ENCODE measurements at places on chromosomes 13 and 19. TPM values are rescaled to one million over a fixed set of nuclear protein-coding genes. Genes with fewer than 3 reads are reported as not detected.

GRCh38 chr13:44300895-44301638, 72.6 kb upstream of the SERP2 start:
- H3K4me3 ChIP-seq, result no peak overlapping the region
- peaks cover 9% of the 10 kb centered on the region for H3K4me1 ChIP-seq
- H3K27ac ChIP-seq, result peak overlapping the region; percentile 72
- H3K27me3 ChIP-seq, result no peaks in the 10 kb centered on the region

DNA sequence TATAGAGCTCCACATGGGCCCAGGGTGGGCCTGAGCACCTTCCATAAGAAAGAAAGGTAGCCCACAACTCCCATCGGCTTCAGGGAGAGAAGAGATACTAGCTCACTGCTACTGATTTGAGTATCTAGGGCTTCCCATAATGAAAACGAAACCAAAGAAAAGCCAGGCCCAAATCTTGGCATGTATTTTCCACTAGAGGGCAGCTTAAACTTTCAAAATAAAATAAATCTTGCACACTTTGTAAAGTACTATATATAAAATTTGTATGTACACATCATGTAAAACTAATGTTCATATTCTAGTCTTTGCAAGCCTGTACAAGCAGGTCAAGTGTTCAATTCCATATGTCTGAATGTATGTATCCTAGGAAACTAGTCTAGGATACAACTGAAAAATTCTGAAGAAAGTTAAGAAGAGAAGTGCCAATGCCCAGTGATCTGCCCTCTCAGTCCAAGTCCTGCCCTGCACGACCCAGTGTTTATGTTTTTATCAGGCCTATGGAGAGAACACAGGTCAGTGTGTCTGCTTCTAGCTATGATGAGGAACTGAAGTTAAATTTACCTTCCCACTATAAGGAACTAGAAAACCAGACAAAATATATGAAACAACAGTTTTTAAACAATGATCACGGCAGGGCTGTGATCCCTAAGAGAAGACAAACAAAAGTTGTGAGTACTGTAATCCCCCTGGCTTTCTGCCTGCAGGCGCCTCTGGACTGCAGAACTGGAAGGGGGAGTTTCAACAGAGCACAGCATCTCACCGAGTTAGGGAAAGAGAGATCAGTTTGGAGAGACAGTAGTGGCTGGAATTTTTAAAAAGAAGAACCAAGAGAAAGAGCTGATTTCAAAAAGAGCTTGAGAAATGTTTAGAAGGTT, 475.7 kb downstream of the UQCRFS1 start:
- H3K27me3 ChIP-seq, result no peaks in the 10 kb centered on the region
- no peaks in the 10 kb centered on the region for H3K36me3 ChIP-seq
- no peak overlapping the region for H3K4me3 ChIP-seq
- no peaks in the 10 kb centered on the region for H3K4me1 ChIP-seq

DNA sequence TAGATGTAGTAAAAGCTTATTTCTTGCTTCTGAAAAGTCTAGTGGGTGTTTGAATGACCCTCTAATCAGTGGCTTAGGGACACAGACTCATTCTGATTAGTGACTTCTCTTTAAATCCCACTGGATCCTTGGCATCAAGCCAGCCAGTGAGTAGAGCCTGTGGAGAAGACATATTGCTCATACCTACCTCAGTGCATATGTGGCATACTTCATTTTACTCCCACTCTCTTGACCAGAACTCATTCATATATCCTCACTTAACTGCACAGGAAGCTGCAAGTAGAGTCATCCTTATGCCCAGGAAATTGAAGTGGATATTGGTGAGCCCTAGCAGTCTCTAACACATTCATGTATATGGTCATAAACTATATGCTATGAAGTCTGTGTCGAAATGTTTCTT, 148.3 kb downstream of the PDS5B start:
- H3K4me3 ChIP-seq, result no peak overlapping the region
- no peak for DNase-seq
- no peak overlapping the region for H3K27ac ChIP-seq
- H3K36me3 ChIP-seq, result peaks cover 31% of the 10 kb centered on the region
- H3K27me3 ChIP-seq, result no peaks in the 10 kb centered on the region
- no peaks in the 10 kb centered on the region for H3K4me1 ChIP-seq

Gene C19orf85
- not detected for polyA plus RNA-seq

Gene DACH1
- 0.26 TPM for polyA plus RNA-seq

GRCh38 chr13:36098080-36098479, 33.1 kb downstream of the DCLK1 start:
- H3K4me3 ChIP-seq, result no peak overlapping the region
- no peaks in the 10 kb centered on the region for H3K36me3 ChIP-seq
- no peak for DNase-seq

Gene DCLK1
- polyA plus RNA-seq, result not detected

- no peak for DNase-seq
- H3K4me3 ChIP-seq, result no peak overlapping the region
- no peaks in the 10 kb centered on the region for H3K27me3 ChIP-seq
- no peaks in the 10 kb centered on the region for H3K36me3 ChIP-seq
These were observed 97.1 kb downstream of the CYSLTR2 start for GRCh38 chr13:48750588-48751383.

Gene TMPRSS9
- not detected for polyA plus RNA-seq

- H3K27ac ChIP-seq, result no peak overlapping the region
- H3K4me1 ChIP-seq, result no peaks in the 10 kb centered on the region
- DNase-seq, result no peak
These were observed 460.0 kb upstream of the ZNF507 start for GRCh38 chr19:31885280-31885853.

DNA sequence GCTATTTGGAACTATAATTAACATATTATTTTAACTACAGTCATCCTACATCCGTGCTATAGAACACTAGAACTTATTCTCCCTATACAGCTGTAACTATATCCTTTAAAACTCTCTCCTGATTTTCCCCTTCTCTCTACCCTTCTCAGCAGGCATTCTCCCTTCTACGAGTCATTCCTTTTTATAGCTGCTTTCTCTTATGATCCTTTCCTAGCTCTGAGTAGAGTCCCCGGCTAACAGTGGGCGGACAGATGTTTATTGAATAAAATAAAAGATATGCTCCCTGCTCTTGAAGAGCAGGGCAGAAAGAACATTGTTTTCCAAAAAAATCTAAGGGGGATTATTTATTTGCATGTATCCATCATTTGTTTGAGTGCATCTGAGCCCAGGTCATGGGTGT, 246.5 kb upstream of the TMTC4 start:
- H3K36me3 ChIP-seq, result no peaks in the 10 kb centered on the region
- no peaks in the 10 kb centered on the region for H3K27me3 ChIP-seq
- H3K27ac ChIP-seq, result no peak overlapping the region
- DNase-seq, result no peak
- no peaks in the 10 kb centered on the region for H3K4me1 ChIP-seq
- no peak overlapping the region for H3K4me3 ChIP-seq

- H3K27ac ChIP-seq, result no peak overlapping the region
- no peaks in the 10 kb centered on the region for H3K27me3 ChIP-seq
- no peaks in the 10 kb centered on the region for H3K36me3 ChIP-seq
- DNase-seq, result no peak
These were observed 122.0 kb downstream of the UQCRFS1 start for GRCh38 chr19:29090783-29091526.

- H3K27me3 ChIP-seq, result no peaks in the 10 kb centered on the region
- peaks cover 15% of the 10 kb centered on the region for H3K36me3 ChIP-seq
- H3K4me3 ChIP-seq, result peak within 1 kb of the TSS; percentile 84
- peak; percentile 95 for DNase-seq
These were observed at the start of gene ZNF274 for GRCh38 chr19:58182989-58183816. Gene ZNF274, plus strand, starts transcription at chr19:58183061. Its CDS starts 905 bp downstream, at chr19:58183966.

Gene CEACAM1
- 0.22 TPM for polyA plus RNA-seq

Gene CDX2
- not detected for polyA plus RNA-seq

Gene MAMSTR
- not detected for polyA plus RNA-seq

GRCh38 chr13:93522501-93522900, 295.9 kb downstream of the GPC6 start:
- H3K27me3 ChIP-seq, result no peaks in the 10 kb centered on the region
- no peak overlapping the region for H3K4me3 ChIP-seq
- no peaks in the 10 kb centered on the region for H3K4me1 ChIP-seq
- H3K27ac ChIP-seq, result no peak overlapping the region

Gene BCL2L12
- polyA plus RNA-seq, result 10.3 TPM

Gene CEACAM6
- 0.07 TPM for polyA plus RNA-seq

GRCh38 chr19:16429066-16429758, 42.6 kb downstream of the EPS15L1 start:
- H3K27me3 ChIP-seq, result no peaks in the 10 kb centered on the region
- H3K4me3 ChIP-seq, result no peak overlapping the region
- H3K27ac ChIP-seq, result no peak overlapping the region
- no peak for DNase-seq
- no peaks in the 10 kb centered on the region for H3K4me1 ChIP-seq

DNA sequence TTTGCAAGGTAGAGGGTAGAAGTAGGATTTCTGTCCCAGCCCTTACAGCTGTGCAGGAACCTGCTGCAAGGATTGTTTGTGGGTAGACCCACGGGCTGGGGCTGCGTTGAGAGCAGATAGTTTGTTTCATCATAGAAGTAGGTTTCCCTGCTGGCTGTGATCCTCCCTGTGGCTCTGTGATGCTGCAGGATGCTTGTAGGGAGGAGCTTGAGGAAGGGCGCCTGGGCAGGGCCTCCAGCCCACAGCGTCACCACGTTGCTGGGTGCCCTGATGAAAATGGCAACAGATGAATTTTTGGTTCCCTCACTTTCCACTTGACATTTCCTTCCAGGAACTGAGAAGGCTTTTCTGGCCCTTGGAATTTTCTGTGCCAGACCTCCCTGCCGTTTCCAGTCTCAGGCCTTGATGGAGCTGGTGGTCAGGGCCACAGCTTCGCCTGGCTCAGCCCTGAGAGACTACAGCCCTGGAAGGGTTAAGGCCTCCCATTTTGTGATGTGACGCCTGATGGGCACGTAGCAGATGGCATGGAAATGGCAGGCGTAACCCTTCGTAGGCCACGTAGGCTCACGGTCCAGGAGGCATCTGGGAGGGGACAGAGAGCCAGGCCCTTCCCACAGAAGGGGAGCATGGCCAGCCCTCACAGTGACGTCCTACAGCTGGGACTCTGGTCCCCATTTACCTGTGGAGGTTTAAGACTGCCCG, 42.2 kb downstream of the GATAD2A start:
- H3K4me1 ChIP-seq, result peaks cover 58% of the 10 kb centered on the region
- no peak for DNase-seq
- H3K27me3 ChIP-seq, result no peaks in the 10 kb centered on the region
- no peaks in the 10 kb centered on the region for H3K36me3 ChIP-seq

- no peaks in the 10 kb centered on the region for H3K4me1 ChIP-seq
- no peaks in the 10 kb centered on the region for H3K27me3 ChIP-seq
- H3K27ac ChIP-seq, result no peak overlapping the region
- DNase-seq, result peak; percentile 59
- H3K36me3 ChIP-seq, result no peaks in the 10 kb centered on the region
These were observed 17.5 kb upstream of the MEIS3 start for GRCh38 chr19:47436712-47437401.

Gene FUT6
- not detected for polyA plus RNA-seq

Gene ELOF1
- polyA plus RNA-seq, result 68.4 TPM

Gene ATG4D
- polyA plus RNA-seq, result 11.9 TPM

DNA sequence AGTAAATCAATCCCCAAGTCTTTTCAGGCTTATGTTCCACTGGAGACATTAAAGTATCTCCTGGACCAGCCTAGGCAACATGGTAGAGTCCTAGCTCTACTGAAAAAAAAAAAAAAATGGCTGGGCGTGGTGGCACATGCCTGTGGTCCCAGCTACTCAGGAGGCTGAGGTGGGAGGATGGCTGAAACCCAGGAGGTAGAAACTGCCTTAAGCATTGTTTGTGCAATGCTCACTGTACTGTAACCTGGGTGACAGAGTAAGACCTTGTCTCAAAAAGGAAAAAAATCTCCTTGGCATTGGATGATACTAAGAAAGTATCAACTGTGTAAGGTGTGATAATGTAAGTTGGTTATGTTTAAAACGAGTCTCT, 8.8 kb downstream of the KLK8 start:
- H3K27me3 ChIP-seq, result peaks cover 2% of the 10 kb centered on the region
- no peak for DNase-seq
- H3K27ac ChIP-seq, result no peak overlapping the region
- H3K36me3 ChIP-seq, result no peaks in the 10 kb centered on the region
- H3K4me3 ChIP-seq, result no peak overlapping the region

DNA sequence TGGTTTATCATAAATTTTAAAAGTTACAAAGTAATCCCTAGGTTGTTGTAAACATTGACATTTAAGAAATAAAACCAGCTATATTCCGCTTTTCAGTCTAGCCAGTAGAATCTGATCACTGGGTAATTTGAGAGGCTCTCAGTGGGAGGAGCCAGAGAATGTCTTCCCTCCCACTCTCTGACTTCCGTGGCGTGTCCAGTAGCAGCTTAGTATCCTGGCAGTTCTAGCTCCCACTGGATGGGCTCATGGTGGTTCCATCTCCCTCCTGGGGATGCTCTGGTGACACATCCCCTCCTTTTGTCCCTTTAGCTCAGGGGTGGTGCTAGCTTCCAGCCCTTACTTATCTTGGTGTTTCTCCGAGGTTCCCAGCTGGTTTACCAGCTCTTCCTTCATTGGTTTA, 34.5 kb downstream of the MTUS2 start:
- H3K27ac ChIP-seq, result no peak overlapping the region
- no peak for DNase-seq
- H3K4me1 ChIP-seq, result no peaks in the 10 kb centered on the region
- H3K36me3 ChIP-seq, result no peaks in the 10 kb centered on the region
- no peaks in the 10 kb centered on the region for H3K27me3 ChIP-seq

Gene C1QTNF9
- polyA plus RNA-seq, result not detected

Gene MYO1F
- polyA plus RNA-seq, result 707 TPM

- H3K27me3 ChIP-seq, result no peaks in the 10 kb centered on the region
- DNase-seq, result no peak
- no peak overlapping the region for H3K4me3 ChIP-seq
- H3K36me3 ChIP-seq, result peaks cover 63% of the 10 kb centered on the region
These were observed 41.2 kb downstream of the RUBCNL start for GRCh38 chr13:46345866-46346265.

GRCh38 chr19:3857449-3858003, 11.3 kb downstream of the ZFR2 start:
- H3K27me3 ChIP-seq, result no peaks in the 10 kb centered on the region
- H3K36me3 ChIP-seq, result no peaks in the 10 kb centered on the region
- H3K27ac ChIP-seq, result no peak overlapping the region
- no peak overlapping the region for H3K4me3 ChIP-seq
- no peak for DNase-seq

DNA sequence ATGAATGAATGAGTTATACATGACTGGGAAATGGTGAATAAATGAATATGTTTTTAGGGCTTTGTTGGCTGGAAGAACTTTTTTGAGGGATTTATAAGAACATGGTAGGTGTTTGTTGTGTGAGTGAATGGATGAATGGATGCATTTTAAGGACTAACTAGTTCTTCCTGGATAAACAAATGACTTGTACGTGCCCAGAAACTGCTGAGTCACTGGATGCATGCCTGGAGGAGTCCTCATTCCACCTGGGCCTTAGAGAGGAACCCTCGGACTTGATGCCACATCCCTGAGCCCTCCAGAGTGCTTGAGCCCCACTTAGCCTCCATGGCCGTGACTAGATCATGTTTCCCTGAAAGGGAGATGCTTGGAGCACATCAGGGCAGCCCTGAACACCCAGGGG, 153.4 kb downstream of the DPF1 start:
- no peak overlapping the region for H3K4me3 ChIP-seq
- no peak overlapping the region for H3K27ac ChIP-seq
- H3K4me1 ChIP-seq, result peaks cover 12% of the 10 kb centered on the region
- no peak for DNase-seq
- H3K27me3 ChIP-seq, result no peaks in the 10 kb centered on the region
